ENCODE measurements at places on chromosomes 2 and 18. TPM values are rescaled to one million over a fixed set of nuclear protein-coding genes. Genes with fewer than 3 reads are reported as not detected.
A peak's percentile ranks its signal among the peaks of the same experiment; 100 is the strongest.

- H3K27me3 ChIP-seq, result no peaks in the 10 kb centered on the region
- DNase-seq, result no peak
- peaks cover 2% of the 10 kb centered on the region for H3K4me1 ChIP-seq
These were observed 170.1 kb upstream of the HAAO start for GRCh38 chr2:42962508-42962953.

- H3K27me3 ChIP-seq, result no peaks in the 10 kb centered on the region
- no peak for DNase-seq
- peak overlapping the region; percentile 69 for H3K4me3 ChIP-seq
- H3K4me1 ChIP-seq, result no peaks in the 10 kb centered on the region
- no peak overlapping the region for H3K27ac ChIP-seq
These were observed 338 bp upstream of the THUMPD2 start for GRCh38 chr2:39779341-39779851.

Gene TNS1
- total RNA-seq, result 3.2 TPM

- H3K36me3 ChIP-seq, result no peaks in the 10 kb centered on the region
- H3K27me3 ChIP-seq, result no peaks in the 10 kb centered on the region
These were observed 9.8 kb upstream of the GNLY start for GRCh38 chr2:85684380-85684779.

DNA sequence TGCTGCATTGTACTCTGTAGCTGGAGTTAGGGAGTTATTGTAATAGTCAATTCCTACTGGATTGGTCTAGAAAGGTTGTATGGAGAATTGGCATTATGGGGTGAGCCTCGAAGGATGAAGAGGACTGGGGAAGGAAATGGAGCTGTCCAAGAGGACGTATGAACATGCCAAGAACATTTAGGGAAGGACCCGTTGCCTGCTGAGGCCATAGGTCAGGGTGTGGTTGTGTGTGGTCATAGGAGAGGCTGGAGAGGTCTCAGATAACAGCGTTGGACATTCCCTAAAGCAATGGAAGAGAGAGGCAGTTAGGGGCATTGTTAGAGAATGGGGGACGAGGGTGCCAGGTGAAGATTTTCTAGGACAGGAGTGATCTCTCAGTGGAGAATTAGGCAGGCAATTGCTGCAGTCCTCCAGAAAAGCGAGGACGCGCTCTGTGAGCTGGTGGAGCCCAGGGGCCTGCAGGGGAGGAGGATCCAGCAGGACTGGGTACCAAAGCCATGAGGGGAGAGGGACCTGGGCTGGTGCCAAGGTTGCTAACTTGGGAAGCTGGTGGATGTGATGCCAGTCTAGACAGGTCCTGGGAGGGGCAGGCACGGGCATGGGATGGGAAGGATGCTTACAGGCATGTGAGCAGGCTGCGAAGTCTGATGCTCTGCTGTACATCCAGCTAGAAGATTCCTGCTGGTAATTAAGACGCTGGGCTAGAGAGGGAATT, 9.4 kb upstream of the PSD4 start:
- no peaks in the 10 kb centered on the region for H3K36me3 ChIP-seq
- H3K27ac ChIP-seq, result no peak overlapping the region
- H3K4me3 ChIP-seq, result no peak overlapping the region
- H3K27me3 ChIP-seq, result no peaks in the 10 kb centered on the region

Gene AKAIN1
- not detected for total RNA-seq

- H3K36me3 ChIP-seq, result peaks cover 2% of the 10 kb centered on the region
- no peak overlapping the region for H3K27ac ChIP-seq
- H3K4me3 ChIP-seq, result no peak overlapping the region
These were observed 116.4 kb downstream of the COL6A3 start for GRCh38 chr2:237297421-237298150.

Gene THSD7B
- 0.50 TPM for total RNA-seq

DNA sequence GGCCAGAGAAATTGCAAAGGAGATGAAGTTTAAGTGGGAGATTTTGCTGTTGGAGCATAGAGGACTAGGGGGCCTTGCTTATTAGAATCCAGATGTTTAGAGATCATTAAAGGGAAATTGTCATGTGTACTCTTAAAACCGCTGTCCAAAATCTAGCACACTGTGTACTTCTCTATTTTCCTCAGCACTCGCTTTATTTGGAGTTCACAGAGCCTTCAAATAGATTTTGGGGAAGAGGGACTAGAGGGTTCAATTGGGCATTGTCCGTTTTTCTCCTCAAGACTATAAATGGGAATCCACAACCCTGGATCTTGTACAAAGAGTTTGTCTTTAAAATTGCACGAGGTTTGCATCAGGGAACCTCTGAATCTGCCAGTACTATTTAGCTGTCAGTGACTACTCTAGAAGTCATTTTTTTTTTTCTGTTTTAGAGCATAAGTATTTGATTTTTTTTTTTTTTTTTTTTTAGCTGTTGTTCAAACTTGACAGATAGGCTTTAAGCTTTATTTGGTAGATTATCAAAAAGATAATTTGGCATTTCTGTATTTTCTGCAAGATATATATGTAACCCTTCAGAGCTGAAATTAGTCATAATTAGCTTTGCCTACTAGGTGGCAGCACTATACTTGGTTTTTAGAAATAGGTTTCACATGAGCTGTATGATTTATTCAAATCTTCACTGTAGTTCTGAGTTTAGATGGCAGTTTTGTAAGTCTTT, 14.2 kb downstream of the PMS1 start:
- no peaks in the 10 kb centered on the region for H3K4me1 ChIP-seq
- DNase-seq, result no peak
- peaks cover 49% of the 10 kb centered on the region for H3K36me3 ChIP-seq

DNA sequence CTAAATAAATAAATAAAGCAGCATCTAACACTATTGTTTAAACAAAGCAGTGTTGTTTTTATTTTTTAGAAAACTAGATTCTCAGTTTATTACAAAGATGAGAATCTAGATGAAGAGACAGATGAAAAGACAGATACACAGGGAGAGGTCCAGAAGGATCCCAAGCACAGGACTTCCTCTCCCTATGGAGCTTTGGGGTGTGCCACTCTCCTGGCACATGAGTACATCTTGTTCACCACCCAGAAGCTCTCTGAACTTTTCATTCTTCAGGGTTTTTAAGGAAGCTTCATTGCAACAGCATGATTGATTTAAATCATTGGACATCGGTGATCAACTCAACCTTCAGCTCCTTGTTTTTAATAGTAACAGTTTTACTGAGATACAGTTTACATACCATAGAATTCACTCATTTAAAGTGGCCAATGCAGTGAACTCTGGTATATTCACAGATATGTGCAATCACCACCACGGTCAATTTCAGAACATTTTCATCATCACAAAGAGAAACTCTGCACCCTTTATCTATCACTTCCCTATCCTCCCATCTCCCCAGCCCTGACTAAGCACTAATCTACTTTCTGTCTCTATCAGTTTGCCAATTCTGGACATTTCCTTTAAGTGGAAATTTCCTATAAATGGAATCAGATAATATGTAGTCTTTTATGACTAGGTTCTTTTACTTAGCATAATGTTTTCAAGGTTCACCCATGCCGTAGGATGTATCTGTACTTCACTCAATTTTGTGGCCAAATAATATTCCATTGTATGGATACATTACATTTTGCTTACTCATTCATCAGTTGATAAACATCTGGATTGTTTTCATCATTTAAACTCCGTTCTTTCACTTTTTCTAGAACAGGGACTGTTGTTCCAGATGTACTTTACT, 62.3 kb upstream of the ZFP36L2 start:
- no peak overlapping the region for H3K4me3 ChIP-seq
- H3K27me3 ChIP-seq, result no peaks in the 10 kb centered on the region
- no peaks in the 10 kb centered on the region for H3K4me1 ChIP-seq
- no peak for DNase-seq
- H3K36me3 ChIP-seq, result peaks cover 38% of the 10 kb centered on the region

GRCh38 chr2:175914846-175915245, 87.2 kb downstream of the LNPK start:
- no peaks in the 10 kb centered on the region for H3K4me1 ChIP-seq
- no peaks in the 10 kb centered on the region for H3K27me3 ChIP-seq
- H3K4me3 ChIP-seq, result no peak overlapping the region
- no peaks in the 10 kb centered on the region for H3K36me3 ChIP-seq
- H3K27ac ChIP-seq, result no peak overlapping the region
- DNase-seq, result no peak

Gene CCDC68
- not detected for total RNA-seq

DNA sequence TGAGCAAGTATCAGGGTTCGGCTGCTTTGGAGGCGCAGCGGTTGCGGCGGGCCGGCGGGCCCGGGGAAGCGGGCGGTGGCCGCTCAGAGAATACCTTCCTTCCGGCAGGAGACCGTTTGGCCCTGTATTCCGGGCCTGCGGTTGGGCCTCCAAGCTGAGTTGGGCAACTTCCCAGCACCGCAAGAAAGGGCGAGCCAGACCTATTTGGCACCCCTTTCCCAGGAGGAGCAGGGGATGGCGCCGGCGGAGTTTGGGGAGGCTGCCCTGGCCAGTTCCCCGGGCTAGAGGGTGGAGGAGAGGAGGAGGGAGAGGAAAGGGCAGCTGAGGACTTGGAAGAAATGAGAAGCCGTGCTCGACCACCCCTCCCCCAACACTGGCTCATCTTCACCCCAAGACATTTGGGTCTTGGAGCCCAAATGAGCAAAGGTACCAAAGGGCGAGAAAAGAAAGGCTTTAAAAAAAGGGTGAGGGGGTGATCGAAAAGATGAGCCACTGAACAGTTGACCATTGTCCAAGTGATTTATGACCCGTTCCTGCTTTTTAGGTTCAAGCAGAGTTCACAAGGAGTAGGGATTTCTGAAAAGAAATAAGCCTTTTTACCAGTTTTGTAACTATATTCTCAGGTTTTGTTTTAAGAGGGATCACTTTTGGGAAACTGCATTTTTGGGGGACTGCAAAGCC, 8.4 kb downstream of the HOXD3 start:
- H3K4me3 ChIP-seq, result no peak overlapping the region
- peaks cover 97% of the 10 kb centered on the region for H3K27me3 ChIP-seq
- H3K4me1 ChIP-seq, result no peaks in the 10 kb centered on the region
- no peaks in the 10 kb centered on the region for H3K36me3 ChIP-seq

- no peaks in the 10 kb centered on the region for H3K27me3 ChIP-seq
- H3K4me1 ChIP-seq, result no peaks in the 10 kb centered on the region
- no peak overlapping the region for H3K4me3 ChIP-seq
- H3K27ac ChIP-seq, result no peak overlapping the region
These were observed 69.2 kb downstream of the ADD2 start for GRCh38 chr2:70698847-70699246.

Gene AQP12A
- total RNA-seq, result not detected

DNA sequence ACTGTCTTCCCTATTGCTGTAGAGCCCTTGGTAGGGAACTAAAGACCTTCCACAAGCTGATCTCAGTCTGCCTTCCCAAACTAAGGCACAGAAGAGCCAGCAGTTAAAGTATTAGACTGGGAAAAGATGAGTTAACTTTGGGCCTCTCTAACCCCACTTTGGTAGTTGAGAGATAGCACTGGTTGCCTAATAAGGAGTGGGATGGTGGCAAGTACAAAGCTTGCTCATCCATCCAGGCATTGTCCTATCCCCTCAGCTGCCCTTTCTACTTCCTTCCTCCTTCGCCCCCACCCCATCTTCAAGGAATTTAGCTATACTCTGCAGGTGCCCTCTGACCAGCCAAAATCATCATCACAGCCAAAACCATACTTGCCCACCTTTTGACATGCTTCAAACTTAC, 22.2 kb upstream of the AFTPH start:
- H3K4me1 ChIP-seq, result peaks cover 4% of the 10 kb centered on the region
- no peak for DNase-seq
- no peak overlapping the region for H3K27ac ChIP-seq

- no peak for DNase-seq
- no peaks in the 10 kb centered on the region for H3K36me3 ChIP-seq
- H3K4me3 ChIP-seq, result no peak overlapping the region
- H3K27me3 ChIP-seq, result no peaks in the 10 kb centered on the region
- no peak overlapping the region for H3K27ac ChIP-seq
- no peaks in the 10 kb centered on the region for H3K4me1 ChIP-seq
These were observed 55.0 kb upstream of the LAMA1 start for GRCh38 chr18:7172611-7173010.

Gene CFC1
- total RNA-seq, result 0.22 TPM

Gene LGALSL
- total RNA-seq, result 20.4 TPM

DNA sequence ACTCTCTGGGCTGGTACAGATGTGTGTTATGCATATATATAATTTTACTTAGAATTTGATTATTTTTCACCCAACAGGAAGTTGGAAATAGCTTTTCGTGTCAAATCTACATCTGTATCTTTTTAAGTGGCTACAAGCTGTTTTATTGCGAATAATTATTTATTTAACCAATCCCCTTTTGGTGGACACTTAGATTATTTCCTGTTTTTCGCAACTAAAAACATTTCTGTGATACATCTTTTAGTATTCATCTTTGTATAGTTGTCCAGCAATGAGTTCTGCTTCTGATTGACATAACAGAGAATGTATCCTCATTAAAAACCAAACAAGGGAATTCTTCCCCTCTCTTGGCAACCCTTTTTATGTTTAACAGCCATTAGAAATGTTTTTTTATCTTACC, 16.6 kb downstream of the SEC11C start:
- no peak overlapping the region for H3K27ac ChIP-seq
- H3K4me3 ChIP-seq, result no peak overlapping the region
- H3K36me3 ChIP-seq, result peaks cover 20% of the 10 kb centered on the region
- H3K27me3 ChIP-seq, result no peaks in the 10 kb centered on the region
- H3K4me1 ChIP-seq, result no peaks in the 10 kb centered on the region

GRCh38 chr2:60675301-60675700, 80.8 kb upstream of the PAPOLG start:
- H3K27ac ChIP-seq, result no peak overlapping the region
- H3K36me3 ChIP-seq, result no peaks in the 10 kb centered on the region
- H3K4me1 ChIP-seq, result no peaks in the 10 kb centered on the region
- no peak overlapping the region for H3K4me3 ChIP-seq

DNA sequence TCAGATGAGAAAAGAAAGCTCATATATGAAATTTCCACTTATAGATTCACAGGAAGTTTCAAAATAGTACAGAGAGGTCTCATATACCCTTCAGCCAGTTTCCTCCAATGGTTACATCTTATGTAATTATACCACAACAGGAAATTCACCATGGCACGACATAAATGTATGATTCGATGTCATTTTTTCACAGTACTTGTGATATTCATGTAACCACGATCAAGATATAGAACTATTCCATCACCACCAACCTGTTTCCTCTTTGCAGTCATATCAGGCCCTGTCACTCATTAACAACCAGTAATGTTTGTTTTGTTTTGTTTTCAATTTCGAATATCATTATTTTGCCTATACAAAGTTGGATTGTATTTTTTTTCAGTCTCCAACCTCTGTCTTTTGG, 314.3 kb upstream of the POU3F3 start:
- no peak overlapping the region for H3K27ac ChIP-seq
- H3K4me3 ChIP-seq, result no peak overlapping the region
- H3K27me3 ChIP-seq, result no peaks in the 10 kb centered on the region
- H3K4me1 ChIP-seq, result no peaks in the 10 kb centered on the region
- H3K36me3 ChIP-seq, result no peaks in the 10 kb centered on the region

DNA sequence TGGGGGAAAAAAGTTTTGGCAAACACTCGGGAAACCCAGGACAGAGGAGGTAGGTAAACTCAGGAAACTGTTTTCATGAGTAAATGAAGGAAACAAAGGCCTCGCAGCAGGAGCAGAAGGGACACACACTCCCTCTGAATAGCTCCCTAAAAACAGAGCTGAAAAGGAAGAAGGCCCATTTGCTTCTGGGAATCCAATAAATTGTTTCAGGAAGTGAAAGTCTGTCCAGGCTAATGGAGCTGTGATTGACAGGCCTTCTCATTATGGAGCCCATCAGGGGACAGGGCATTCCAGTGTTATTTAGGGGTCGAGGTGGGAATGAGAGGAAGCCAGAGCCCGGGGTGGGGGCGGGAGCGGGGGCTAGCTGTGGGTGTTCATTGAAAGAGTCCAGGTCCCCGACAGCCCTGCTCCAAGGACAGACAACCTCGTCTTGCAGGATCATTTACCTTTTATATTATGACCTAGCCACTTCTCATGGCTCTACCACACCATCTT, 81.2 kb downstream of the GBX2 start:
- peak overlapping the region; percentile 48 for H3K4me3 ChIP-seq
- H3K36me3 ChIP-seq, result no peaks in the 10 kb centered on the region
- H3K27me3 ChIP-seq, result no peaks in the 10 kb centered on the region
- peaks cover 27% of the 10 kb centered on the region for H3K4me1 ChIP-seq
- peak; percentile 73 for DNase-seq

Gene ANKRD30B
- total RNA-seq, result not detected

Gene MOGAT1
- total RNA-seq, result not detected

Gene AAK1
- 30.6 TPM for total RNA-seq
